SK-N-SH treated with all-trans-retinoic acid at 6 μM for 48 hours (cell line): ENCODE measurements at places on chromosomes 11 and 22.

GRCh38 chr11:8342821-8343681 lies 79.4 kb upstream of the LMO1 start:
- 0 out of 3 replicates have a peak, but pooled peaks have one; percentile 21 for ATAC-seq

- no peak for ATAC-seq
These were observed 18.3 kb downstream of the SMIM38 start for GRCh38 chr11:69173925-69174581.

- ATAC-seq: no peak
These were observed 49.0 kb downstream of the LINC01488 start for GRCh38 chr11:69530278-69531070.

DNA sequence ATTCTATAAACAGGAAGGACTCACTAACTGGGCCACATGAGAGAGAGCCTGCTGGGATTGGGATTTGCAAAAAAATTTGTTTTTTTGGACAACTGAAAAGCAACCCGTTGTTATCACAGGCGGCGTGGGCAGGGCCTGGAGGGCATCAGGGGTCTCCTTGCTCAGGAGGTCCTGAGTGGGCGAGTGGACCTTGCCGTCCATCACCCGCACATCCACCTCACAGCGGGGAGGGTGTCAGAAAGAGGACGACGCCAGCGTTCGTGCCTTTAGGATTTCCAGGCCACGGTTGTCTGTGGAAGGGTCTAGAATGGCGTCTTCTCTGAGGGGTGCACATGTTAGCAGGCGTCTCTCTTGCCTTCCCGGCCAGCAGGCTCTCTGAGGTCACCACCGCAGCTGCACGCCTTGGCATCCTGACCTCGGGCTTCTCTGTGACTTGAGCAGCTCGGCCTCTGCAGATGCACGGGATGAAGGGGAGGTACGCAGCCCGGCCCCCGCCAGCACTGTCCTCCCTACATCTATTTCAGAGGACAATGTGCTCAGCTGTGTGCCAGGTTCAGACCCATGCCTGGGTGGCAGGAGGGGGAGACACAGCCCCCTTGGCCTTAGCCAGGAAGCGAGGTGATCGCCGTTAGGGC lies 749.5 kb downstream of the BRD1 start:
- no peak for ATAC-seq

- no peak for ATAC-seq
These were observed 9.8 kb upstream of the MPEG1 start for GRCh38 chr11:59222464-59223060.

DNA sequence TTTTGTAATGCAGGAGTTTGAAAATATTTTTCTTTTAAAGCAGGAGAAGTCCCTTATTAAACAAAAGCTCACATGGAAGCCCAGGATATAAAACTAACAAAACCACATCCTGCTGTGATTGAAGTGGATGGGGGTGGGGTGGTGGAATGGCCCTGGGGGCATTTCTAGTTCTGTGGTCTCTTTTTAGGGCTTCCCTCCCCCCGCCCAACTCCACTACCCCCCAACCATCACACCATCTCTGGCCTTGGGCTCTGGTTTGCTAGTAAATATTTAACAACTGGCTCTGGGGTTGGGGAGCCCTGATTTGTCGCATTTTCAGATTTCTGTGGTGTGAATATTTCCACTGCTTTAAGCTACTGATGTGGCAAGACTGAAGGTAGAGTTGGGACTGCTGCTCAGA lies 279.6 kb upstream of the PLET1 start:
- no peak for ATAC-seq

DNA sequence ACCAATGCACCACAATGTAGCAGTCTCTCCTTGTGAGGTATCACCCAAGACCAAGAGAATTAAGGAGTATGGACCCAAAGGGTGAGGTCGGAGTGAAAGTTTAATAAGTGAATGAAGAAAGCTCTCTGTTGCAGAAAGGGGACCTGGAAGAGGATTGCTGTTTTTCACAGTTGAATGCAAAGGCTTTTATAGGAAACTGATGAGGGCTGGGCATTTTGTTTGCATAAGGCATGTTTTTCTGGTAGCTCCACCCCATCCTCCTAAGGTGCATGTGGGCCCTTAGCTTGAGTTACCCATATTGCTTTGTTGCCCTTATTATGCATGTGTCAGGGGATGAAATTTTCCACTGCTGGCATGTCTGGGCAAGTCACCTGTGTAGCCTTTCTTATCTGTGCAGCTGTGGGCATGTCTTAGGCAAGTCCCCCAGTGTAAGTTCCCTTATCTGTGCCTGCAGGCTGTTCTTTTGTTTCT lies 64.7 kb downstream of the BDNF start:
- ATAC-seq: no peak

DNA sequence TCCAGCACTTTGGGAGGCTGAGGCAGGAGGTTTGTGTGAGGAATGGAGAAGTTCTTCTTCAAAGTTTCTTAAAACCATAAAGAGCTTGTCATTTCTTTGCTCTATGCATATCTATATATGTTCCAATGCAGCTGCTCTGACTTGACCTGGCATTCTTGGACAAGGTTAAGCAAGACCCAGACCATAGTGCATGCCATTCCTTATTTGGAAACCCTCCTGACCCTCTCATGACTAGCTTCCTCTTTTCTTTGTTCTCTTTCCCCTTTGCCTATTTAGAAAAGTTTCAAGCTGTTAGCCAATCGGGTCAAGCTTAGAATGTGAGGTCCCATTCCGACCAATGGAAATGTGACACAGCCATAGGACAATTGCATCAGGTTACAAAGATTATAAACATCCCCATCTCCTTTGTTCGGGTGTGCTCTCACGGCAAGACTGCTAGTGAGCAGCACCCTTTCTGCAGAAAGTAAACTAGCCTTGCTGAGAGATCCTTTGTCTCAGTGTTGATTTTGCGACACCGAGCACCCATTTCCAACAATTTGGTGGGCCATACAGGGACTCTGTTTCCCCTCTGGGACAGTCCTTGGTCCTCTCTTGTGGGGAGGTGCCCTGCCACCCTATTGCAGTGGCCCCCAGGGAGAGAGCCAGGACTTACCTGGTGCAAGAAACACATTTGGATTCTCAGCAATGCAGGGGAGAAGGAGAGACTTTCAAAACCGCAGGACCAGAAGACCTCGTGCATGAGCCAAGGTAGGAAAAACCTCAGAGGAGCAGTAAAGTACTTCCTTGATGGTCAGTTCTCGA lies 39.9 kb upstream of the ANO1 start:
- ATAC-seq: no peak

GRCh38 chr22:35589071-35589755 lies 27.9 kb downstream of the MB start:
- ATAC-seq: peak; percentile 56

DNA sequence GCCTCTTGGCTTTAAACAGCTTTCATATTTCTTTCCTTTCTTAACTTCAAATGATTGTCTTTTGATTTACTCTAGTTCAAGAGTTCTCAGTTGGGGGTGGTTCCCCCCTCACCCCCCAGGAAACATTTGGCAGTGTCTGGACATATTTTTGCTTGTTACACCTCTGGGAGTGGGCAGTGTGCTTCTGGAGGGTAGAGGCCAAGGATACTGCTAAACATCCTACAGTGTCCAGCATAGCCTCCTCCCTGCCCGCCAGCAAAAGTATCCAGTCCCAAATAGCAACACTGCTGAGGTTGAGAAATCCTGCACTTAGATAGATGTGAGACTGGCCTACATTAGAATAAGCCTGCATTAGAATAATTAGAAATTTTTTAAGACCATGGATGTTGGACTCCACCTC lies 3.2 kb downstream of the PPP6R3 start:
- ATAC-seq: no peak

GRCh38 chr22:45525480-45525879 lies 22.8 kb downstream of the FBLN1 start:
- ATAC-seq: no peak

- ATAC-seq: no peak
These were observed 29.0 kb downstream of the ANKRD42 start for GRCh38 chr11:83222499-83222898.

DNA sequence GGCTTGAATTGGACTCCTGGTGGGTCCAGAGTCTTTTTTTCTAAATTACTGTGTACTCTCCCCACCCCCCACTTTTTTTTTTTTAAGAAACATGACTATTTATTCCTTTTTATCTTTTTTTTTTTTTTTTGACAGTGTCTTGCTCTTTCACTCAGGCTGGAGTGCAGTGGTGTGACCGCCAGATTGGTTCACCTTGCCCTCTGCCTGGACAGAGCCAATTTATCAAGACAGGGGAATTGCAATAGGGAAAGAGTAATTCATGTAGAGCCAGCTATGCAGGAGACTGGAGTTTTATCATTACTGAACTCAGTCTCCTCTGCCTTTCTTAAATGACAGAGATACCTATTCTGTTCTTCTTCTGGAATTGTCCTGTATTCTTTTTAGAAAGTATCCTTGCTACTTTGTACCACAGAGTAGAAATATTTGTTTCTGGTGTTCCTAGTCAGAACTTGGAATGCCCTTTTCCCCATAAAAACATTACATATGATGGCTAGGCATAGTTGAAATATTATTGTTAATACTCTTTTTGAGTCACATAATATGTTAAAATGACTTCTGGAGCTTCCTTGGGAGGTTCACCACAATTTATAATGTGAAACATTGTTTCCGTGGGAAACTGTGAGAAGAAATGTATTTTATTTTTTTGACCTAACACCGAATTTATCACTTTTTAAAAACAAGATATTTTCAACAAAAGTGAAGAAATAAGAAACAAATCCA lies 95.6 kb downstream of the UVRAG start:
- ATAC-seq: no peak

- no peak for ATAC-seq
These were observed 381.7 kb downstream of the DCDC1 start for GRCh38 chr11:30987819-30988218.

DNA sequence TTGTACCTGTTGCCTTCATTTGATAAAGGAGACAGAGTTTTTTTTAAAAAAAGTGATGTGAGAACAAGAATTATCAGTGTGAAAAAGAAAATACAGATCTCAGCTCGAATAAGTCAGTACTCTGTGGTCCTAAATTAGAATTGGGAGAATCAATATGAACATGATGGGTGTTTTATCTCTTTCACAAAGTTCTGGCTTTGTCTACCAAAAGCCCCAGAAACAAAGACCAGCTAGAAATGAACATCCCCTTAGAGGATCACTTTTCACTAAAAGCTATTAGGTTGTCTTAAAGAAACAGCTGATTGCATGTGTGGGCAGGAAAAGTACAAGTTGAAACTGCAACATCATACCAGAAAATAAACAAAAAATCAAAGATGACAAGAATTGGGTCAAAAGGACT lies 8.4 kb upstream of the ST14 start:
- ATAC-seq: no peak

- no peak for ATAC-seq
These were observed 6.9 kb upstream of the B3GNT6 start for GRCh38 chr11:77027275-77027674.

DNA sequence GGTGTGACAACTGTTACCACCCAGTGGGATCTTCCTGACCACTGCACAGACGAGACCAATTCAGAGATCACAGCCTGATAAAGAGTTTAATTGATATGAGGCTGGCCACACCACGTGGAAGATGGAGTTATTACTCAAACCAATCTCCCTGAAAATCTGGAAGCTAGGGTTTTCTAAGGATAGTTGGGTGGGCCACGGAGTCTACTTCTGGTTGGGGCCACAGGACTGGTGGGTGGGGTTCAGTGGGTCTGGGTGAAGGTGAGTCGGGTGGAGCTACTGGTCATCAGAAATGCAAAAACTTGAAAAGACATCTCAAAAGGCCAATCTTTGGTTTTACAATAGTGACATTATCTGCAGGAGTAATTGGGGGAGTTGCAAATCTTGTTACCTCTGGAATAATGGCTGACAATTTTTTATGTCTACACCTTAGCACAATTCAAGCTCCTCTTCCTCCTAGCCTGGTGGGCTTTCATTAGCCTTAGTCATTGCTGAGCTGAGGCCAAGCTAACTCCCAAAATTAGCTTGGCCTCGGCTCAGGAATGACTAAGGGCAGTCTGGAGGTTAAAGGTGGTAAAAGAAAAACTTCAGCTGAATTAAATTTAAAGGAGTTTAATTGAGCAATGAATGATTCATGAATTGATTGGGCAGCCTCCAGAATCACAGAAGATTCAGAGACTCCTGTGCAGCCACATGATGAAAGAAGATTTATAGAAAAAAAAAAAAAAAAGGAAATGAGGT lies 13.1 kb downstream of the C11orf96 start:
- ATAC-seq: no peak

- no peak for ATAC-seq
These were observed 122.7 kb upstream of the TRPC6 start for GRCh38 chr11:101706541-101706940.

DNA sequence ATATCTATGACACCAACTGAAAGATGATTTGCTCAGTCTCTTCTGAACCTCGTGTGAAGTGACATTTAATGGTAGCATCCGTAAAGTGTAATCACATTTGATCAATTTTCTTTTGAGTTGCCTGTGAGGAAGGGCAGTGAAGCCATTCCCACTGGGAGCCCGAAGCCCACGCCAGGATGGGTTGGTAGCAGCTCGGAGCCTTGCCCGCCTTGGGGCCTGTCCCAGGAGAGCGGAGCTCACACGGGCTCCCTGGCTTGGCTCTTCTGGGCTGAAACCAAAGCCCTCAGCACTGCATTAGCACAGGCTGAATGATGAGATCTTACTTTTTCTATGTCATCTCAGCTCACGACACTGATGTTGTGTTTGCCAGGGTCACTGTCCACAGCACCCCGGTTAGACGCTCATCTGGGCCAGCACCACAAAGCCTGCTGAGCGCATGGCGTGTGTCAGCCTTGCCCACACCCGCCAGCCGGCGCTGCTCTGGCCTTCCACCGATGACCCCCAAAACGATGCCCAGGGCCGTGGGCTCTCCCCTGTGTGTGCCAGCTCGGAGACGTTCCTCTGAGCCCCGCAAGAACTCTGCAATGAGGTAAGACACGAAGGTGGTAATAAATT lies 9.3 kb upstream of the TRMU start:
- no peak for ATAC-seq

- no peak for ATAC-seq
These were observed 299.8 kb upstream of the SYN3 start for GRCh38 chr22:33357981-33358399.

DNA sequence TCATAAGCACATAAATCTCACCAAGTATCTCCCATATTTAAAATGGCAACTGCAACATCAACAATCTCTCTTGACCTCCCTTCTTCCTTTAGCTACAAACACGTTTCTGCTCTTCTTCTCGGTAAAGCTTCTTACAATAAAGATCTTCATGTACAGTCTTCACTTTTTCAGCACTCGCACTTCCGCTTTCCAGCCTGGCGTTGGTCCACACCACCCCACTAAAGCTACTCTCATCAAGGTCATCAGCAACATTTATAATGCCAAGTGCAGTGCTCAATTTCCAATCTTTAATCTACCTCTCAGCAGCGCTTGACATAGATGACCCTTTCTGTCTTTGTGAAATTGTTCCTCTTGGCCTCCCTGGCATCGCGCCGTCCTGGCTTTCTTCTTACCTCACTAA lies 33.6 kb downstream of the NTM start:
- ATAC-seq: no peak

GRCh38 chr22:45740236-45740635 lies 68.6 kb downstream of the ATXN10 start:
- ATAC-seq: no peak

GRCh38 chr22:22694106-22694505 lies 49.7 kb downstream of the GGTLC2 start:
- ATAC-seq: no peak

GRCh38 chr11:1508491-1508891 lies 21.9 kb upstream of the MOB2 start:
- no peak for ATAC-seq

- ATAC-seq: no peak
These were observed 31.3 kb upstream of the DGKZ start for GRCh38 chr11:46315783-46316563.
